A673 (cell line): ENCODE measurements at places on chromosomes 1 and 21. TPM values are rescaled to one million over a fixed set of nuclear protein-coding genes. Genes with fewer than 3 reads are reported as not detected.

The KPRP gene
- total RNA-seq, result not detected in 2 replicates

The TFF3 gene
- total RNA-seq, result not detected in 2 replicates

The PADI2 gene
- 26.4 and 27.7 TPM in 2 replicates for total RNA-seq

The GPR52 gene
- total RNA-seq, result 0.76 and 0.90 TPM in 2 replicates

The MASP2 gene
- total RNA-seq, result 0.37 and 0.69 TPM in 2 replicates

The NPR1 gene
- total RNA-seq, result 0.87 and 1.1 TPM in 2 replicates

The PRMT6 gene
- 50.4 and 53.0 TPM in 2 replicates for total RNA-seq

The LRRIQ3 gene
- 0.17 and 0.33 TPM in 2 replicates for total RNA-seq

The HEYL gene
- 0.77 and 1.3 TPM in 2 replicates for total RNA-seq

The GJA8 gene
- not detected in 2 replicates for total RNA-seq

The SDE2 gene
- total RNA-seq, result 26.7 and 27.7 TPM in 2 replicates

The PBX1 gene
- 51.5 and 63.0 TPM in 2 replicates for total RNA-seq

The BSND gene
- not detected in 2 replicates for total RNA-seq

The LRRN2 gene
- not detected in 2 replicates for total RNA-seq

The FCMR gene
- total RNA-seq, result not detected in 2 replicates

The SHISA4 gene
- total RNA-seq, result 1.2 and 2.6 TPM in 2 replicates

The C1QB gene
- total RNA-seq, result not detected in 2 replicates

The MR1 gene
- 2.6 and 2.8 TPM in 2 replicates for total RNA-seq

The BEST4 gene
- not detected in 2 replicates for total RNA-seq

The RPE65 gene
- total RNA-seq, result not detected in 2 replicates

The ATP1A4 gene
- not detected in 2 replicates for total RNA-seq

The CD53 gene
- 0.19 and 0.35 TPM in 2 replicates for total RNA-seq

The GOLT1A gene
- total RNA-seq, result not detected in 2 replicates

The KLF17 gene
- not detected in 2 replicates for total RNA-seq

The ACTN2 gene
- 34.2 and 39.4 TPM in 2 replicates for total RNA-seq

The RXFP4 gene
- not detected in 2 replicates for total RNA-seq

The ZNF695 gene
- 14.1 and 15.9 TPM in 2 replicates for total RNA-seq

The LAMC2 gene
- 0.11 and 0.26 TPM in 2 replicates for total RNA-seq
